ENCODE measurements at places on chromosomes 2 and 18. TPM values are rescaled to one million over a fixed set of nuclear protein-coding genes. Genes with fewer than 3 reads are reported as not detected.

GRCh38 chr2:12429779-12430406, 286.8 kb upstream of the TRIB2 start:
- no peaks in the 10 kb centered on the region for H3K36me3 ChIP-seq
- H3K27ac ChIP-seq, result peak overlapping the region; percentile 74
- no peak overlapping the region for H3K4me3 ChIP-seq
- no peak for DNase-seq
- peaks cover 10% of the 10 kb centered on the region for H3K4me1 ChIP-seq
- no peaks in the 10 kb centered on the region for H3K27me3 ChIP-seq

- H3K27me3 ChIP-seq, result no peaks in the 10 kb centered on the region
- H3K36me3 ChIP-seq, result peaks cover 27% of the 10 kb centered on the region
- no peak overlapping the region for H3K4me3 ChIP-seq
- peaks cover 2% of the 10 kb centered on the region for H3K4me1 ChIP-seq
- no peak for DNase-seq
Measured at GRCh38 chr2:10584242-10584753, 105.5 kb downstream of the NOL10 start.

DNA sequence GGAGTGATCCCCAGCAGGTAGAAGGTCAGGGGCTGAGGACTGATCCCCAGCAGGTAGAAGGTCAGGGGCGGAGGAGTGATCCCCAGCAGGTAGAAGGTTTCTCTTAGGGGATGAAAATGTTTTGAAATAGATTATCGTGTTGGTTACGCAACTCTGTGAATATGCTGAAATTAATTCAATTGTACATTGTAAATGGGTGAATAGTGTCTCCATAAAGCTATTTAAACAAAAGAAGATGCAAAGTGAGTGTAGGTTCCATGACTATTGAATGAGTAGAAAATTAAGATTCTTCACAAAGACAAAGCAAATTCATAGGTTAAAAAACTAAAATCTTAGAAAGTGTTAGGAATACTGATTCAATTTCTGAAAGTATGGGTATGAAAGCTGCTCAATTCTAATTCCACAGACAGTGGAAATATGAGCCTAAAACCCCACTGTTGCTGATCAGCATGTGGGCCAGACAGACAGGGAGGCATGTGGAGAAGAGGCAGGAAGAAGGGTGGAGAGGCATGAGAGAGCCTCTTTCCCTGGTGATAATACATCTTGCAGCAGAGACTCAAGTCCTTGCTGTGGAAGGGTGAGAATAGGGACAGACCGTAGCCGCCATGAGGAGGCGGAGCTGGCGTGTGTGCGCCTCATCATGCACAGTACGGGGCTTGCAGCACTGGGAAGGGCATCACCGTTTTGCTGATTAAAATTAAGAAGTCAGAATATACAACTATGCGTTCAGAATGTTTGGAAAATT, 85.9 kb upstream of the NFATC1 start:
- no peak for DNase-seq
- no peak overlapping the region for H3K4me3 ChIP-seq
- no peak overlapping the region for H3K27ac ChIP-seq
- H3K4me1 ChIP-seq, result no peaks in the 10 kb centered on the region

GRCh38 chr2:152468899-152469692, 134.1 kb downstream of the FMNL2 start:
- no peaks in the 10 kb centered on the region for H3K36me3 ChIP-seq

- no peak overlapping the region for H3K27ac ChIP-seq
- peaks cover 36% of the 10 kb centered on the region for H3K27me3 ChIP-seq
- no peaks in the 10 kb centered on the region for H3K36me3 ChIP-seq
- DNase-seq, result no peak
- H3K4me1 ChIP-seq, result peaks cover 5% of the 10 kb centered on the region
- H3K4me3 ChIP-seq, result no peak overlapping the region
Measured at GRCh38 chr2:188292348-188293239, 920 bp downstream of the GULP1 start.

The STON1 gene
- 1.2 TPM for total RNA-seq

DNA sequence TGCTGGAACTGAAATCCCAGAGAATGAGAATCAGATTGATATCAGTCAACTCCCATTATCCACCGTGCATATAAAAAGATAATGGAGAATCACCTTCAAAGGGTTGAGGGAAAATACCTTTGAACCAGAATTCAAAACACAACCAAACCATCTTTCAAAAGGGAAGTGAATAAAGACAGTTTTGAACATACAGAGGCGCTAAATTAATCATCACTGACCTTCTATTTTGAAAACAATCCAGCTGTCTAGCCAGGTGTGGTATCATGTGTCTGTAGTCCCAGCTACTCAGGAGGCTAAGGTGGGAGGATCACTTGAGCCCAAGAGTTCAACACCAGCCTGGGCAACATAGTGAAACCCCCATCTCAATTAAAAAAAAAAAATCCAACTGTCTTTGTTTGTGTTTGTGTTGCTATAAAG, 63.6 kb downstream of the TRABD2A start:
- H3K27me3 ChIP-seq, result no peaks in the 10 kb centered on the region
- DNase-seq, result peak; percentile 39
- no peaks in the 10 kb centered on the region for H3K36me3 ChIP-seq
- H3K4me1 ChIP-seq, result peaks cover 31% of the 10 kb centered on the region
- H3K27ac ChIP-seq, result no peak overlapping the region

DNA sequence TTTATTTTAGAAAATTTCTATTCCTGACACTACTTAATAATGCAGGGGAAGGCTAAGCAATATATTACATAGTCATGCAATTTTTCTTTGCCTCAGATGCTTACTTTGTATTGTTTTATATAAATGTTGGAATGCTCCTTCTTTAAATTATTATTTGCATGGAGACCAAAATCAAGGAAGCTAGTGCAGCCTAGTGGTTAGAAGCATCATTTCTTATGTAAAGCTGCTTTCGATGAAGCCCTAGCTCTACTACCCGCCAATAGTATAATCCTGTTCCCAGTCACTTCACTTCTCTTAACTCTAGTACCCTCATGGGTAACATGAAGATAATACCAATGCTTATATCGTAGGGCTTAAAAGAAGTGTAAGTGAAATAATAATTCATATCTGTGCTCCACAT, 198.9 kb downstream of the LRATD1 start:
- no peaks in the 10 kb centered on the region for H3K4me1 ChIP-seq
- no peak overlapping the region for H3K4me3 ChIP-seq
- H3K27ac ChIP-seq, result no peak overlapping the region
- H3K36me3 ChIP-seq, result no peaks in the 10 kb centered on the region

The OTOS gene
- total RNA-seq, result not detected

GRCh38 chr2:45112750-45113149, 103.5 kb upstream of the SIX2 start:
- no peaks in the 10 kb centered on the region for H3K36me3 ChIP-seq
- no peak for DNase-seq
- no peaks in the 10 kb centered on the region for H3K4me1 ChIP-seq
- H3K27ac ChIP-seq, result no peak overlapping the region
- no peaks in the 10 kb centered on the region for H3K27me3 ChIP-seq
- no peak overlapping the region for H3K4me3 ChIP-seq

- H3K4me3 ChIP-seq, result no peak overlapping the region
- no peaks in the 10 kb centered on the region for H3K27me3 ChIP-seq
- H3K27ac ChIP-seq, result no peak overlapping the region
Measured at GRCh38 chr2:79872656-79873055, 359.8 kb downstream of the CTNNA2 start.

GRCh38 chr2:235501673-235502031, 7.8 kb downstream of the AGAP1 start:
- H3K27ac ChIP-seq, result no peak overlapping the region
- H3K4me1 ChIP-seq, result peaks cover 12% of the 10 kb centered on the region
- no peak for DNase-seq
- H3K36me3 ChIP-seq, result no peaks in the 10 kb centered on the region
- H3K27me3 ChIP-seq, result peaks cover 59% of the 10 kb centered on the region

DNA sequence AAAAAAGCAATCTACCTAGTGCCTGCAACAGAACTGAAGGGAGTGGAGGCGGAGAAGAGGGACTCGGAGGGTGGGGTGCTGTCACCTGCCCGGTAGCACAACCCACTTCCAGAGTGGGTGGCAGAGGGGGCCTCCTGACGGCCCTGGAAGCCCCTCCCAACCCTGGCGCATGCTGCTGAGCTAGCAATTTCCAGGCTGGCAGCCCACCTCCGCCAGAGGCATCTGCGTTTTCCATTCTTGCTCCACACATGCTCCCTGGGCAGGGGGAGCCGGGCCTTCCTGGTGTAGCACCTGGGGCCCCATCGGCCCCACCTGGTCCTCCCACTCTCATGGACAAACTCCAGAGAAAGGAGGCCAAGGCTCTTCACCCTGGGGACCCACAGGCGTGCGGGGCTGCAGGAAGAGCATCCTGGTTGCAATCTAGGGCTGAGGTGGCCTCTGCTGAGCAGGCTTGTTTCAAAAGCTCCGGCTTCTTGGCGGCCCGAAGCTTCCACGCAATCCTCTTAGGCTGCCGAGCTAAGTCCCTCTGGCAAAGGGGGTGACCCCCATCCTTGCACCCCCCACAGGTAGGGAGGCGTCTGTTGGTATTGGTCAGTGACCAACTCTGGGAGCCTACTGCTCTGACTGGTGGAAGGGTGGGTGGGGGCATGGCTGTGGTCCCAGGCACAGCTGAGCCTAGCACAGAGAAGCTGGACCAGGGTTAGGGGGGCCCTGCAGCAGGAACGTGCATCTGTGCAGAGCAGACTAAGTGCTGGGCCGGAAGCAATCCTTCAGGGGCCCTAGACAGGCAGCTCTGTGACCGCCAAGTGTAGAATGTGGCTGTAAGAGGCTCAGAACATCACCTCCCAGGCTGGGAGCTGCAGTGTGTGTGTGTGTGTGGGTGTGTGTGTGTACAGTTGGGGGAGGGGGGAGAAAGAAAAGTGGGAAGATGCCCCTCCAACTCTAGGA, 2.6 kb downstream of the HS6ST1 start:
- H3K27me3 ChIP-seq, result no peaks in the 10 kb centered on the region
- H3K4me3 ChIP-seq, result peak overlapping the region; percentile 79
- DNase-seq, result peak; percentile 8

DNA sequence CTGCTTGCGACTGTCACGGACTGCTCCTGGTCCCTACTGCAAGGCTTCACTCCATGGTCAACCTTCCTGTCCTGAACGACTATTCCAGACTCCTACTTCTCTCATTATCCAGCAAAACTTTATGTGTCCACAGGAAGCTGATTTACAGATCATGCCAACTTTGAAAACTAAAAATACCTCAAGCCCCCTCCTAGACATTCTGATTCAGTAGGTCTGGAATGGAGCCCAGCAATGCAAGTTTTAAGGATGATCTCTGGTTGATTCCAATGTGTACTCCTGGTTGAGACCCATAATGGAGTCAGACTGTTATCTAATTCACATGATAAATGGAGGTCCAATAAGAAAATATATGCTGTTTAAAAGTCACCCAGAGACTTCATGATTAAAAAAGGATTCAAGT, 13.1 kb upstream of the LRATD1 start:
- H3K36me3 ChIP-seq, result no peaks in the 10 kb centered on the region
- H3K27ac ChIP-seq, result no peak overlapping the region
- H3K27me3 ChIP-seq, result peaks cover 3% of the 10 kb centered on the region
- H3K4me1 ChIP-seq, result no peaks in the 10 kb centered on the region
- no peak overlapping the region for H3K4me3 ChIP-seq

GRCh38 chr2:183371545-183371944, 247.3 kb downstream of the NUP35 start:
- H3K4me3 ChIP-seq, result no peak overlapping the region
- H3K27me3 ChIP-seq, result no peaks in the 10 kb centered on the region
- no peak overlapping the region for H3K27ac ChIP-seq
- no peaks in the 10 kb centered on the region for H3K36me3 ChIP-seq

- no peak overlapping the region for H3K27ac ChIP-seq
- no peaks in the 10 kb centered on the region for H3K27me3 ChIP-seq
- no peak for DNase-seq
Measured at GRCh38 chr2:168686452-168687191, 115.8 kb upstream of the NOSTRIN start.

DNA sequence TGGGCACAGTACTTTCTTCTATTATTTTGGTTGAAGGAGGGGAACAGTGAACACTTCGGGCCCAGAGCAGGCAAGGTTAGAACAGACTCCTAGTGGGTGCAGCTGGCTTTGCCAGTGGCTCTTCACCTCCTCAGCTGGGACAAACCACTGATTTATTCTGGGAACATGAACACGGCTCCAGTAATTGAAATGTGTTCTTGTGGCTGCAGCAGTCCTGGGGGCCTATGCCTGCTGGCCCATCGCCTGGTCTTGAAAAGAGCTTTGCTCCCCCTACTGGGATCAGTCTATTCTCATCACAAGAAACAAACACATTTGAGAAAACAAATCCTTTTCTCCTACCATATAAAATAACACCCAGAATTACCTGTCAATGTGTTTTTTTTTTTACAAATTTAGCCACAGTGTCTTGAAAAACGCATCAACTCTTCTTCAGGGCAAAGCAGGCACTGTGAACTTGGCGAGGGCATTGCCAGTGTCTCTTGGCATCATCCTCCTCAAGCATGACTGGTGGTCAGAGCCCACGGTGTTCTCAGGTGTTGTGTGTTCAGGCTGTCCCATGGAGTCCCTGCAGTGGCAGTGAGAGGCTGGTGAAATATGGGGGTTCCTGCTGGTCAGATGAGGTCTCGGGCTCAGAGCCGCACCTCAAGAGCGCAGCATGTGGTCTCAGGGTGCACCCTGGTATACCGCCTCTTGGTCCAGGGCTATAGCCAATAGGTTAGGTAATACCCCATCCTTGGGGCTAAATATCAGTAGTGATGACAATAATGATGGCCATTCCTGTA, 51.3 kb downstream of the RNF144A start:
- H3K4me1 ChIP-seq, result no peaks in the 10 kb centered on the region
- H3K27me3 ChIP-seq, result no peaks in the 10 kb centered on the region
- no peak overlapping the region for H3K27ac ChIP-seq
- DNase-seq, result no peak
- H3K4me3 ChIP-seq, result no peak overlapping the region
- peaks cover 13% of the 10 kb centered on the region for H3K36me3 ChIP-seq

GRCh38 chr2:195151711-195152110, 505.3 kb upstream of the SLC39A10 start:
- H3K4me1 ChIP-seq, result no peaks in the 10 kb centered on the region
- H3K4me3 ChIP-seq, result no peak overlapping the region
- DNase-seq, result no peak

The CD8A gene
- total RNA-seq, result 2.7 TPM

DNA sequence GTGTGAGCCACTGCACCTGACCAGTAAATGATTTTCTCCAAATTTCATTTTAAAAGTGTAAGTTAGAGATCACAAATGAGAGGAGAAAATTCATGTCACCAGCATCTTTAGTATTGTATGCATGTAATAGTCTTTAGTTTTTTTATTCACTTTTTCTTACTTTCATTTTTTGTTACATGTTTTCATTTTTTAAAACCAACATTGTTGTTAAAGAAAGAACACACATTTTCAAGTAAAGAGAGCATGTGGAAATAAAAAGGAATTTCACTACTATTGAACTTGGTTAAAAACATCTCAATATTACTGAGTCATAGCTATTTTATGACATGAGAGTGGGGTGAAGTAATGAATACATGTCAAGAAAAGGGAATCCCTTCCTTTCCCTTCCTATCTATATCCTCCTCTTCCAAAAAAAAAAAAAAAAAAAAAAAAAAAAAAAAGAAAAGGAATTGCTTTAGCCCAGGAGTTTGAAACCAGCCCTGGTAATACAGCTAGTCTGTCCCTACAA, 29.1 kb upstream of the PMAIP1 start:
- H3K27me3 ChIP-seq, result peaks cover 3% of the 10 kb centered on the region
- peaks cover 3% of the 10 kb centered on the region for H3K4me1 ChIP-seq
- no peak overlapping the region for H3K4me3 ChIP-seq

Data from activated CD4-positive, alpha-beta memory T cell treated with anti-CD3 and anti-CD28 coated beads for 36 hours (primary cell).